ENCODE measurements at places on chromosomes 4 and X.

- no peak for DNase-seq
Observed at GRCh38 chr4:271492-272103, 33.7 kb downstream of the ZNF732 start.

DNA sequence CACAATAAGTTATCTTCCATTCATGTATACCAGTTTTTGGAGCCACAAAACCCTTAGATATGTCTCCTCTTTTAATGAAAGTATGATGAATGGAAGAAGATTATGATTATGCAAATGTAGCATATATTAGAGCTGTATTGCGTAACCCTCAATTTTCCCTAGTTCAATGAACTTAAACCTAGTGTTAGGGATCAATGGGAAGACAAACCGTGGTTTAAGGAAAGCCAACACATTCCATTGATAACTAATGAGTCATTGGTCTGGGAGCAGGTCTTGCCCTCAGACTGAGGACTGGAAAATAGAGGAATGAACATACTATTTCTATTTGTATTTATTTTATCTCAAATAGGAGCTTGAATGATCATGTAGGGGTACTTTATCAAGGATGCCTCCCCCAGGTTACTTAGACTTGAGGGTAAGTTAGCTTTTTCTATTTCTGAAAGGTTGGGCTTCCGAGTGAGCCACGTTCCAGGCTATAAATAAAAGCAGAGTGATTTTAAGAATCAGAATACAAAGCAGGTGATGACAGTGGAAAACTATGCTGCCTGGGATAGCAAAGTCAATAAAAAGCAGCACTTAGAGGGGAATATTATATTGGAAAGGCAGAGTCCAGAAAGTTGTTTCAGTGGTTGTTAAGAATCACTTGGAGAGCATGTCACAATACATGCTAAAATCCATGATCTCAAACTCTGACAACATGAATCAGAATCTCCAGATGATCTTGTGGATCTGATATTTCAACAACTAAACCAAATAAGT lies 356.0 kb downstream of the ADAM29 start:
- DNase-seq, result no peak

- no peak for DNase-seq
Observed at GRCh38 chr4:38275331-38276100, 315.3 kb downstream of the PTTG2 start.

DNA sequence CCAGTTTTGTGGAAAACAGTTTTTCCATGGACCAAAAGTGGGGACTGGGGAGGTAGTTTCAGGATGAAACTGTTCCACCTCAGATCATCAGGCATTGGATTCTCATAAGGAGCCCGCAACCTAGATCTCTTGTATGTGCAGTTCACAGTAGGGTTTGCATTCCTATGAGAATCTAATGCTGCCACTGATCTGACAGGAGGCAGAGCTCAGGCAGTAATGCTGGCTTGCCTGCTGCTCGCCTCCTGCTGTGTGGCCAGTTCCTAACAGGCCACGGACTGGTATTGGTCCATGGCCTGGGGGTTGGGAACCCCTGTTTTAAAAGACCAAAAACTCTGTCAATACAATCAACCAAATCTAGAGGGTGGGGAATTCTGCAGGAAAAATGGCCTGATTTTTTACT lies 100.0 kb upstream of the EOLA2 start:
- DNase-seq, result no peak

DNA sequence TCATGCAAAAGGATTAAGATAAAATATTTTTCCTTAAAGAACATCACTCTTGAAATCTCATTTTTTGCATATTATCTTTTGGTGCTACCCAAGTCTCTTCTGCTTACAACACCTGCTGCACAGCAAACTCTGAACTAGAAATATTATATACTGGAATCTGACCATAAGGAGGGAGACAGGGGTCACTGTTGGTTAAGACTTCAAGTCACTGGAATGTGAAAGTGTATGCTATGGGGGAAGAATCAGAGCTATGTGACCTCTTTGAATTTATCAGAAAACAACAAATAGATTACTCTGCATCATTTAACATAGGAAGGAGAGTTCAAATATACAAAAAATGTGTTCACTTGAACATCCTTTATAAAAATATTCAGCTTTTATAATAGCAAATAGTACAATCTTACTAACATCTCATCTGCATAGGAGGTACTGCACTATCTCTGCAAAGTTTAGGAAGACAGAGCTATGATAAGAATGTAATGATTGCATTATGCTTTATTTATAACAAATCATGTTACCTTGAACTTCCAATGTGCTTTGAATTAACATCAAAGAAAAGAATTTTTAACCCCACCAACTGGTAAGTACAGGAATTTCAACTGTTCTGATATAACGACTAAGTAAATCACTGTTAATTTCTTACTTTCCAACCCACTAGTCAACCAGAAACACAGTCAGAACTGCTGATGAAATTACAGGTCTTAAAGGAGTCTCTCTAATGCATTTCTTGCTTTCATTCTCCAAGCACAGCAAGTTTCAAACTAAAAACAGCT lies 69.8 kb downstream of the ZNF827 start:
- no peak for DNase-seq

DNA sequence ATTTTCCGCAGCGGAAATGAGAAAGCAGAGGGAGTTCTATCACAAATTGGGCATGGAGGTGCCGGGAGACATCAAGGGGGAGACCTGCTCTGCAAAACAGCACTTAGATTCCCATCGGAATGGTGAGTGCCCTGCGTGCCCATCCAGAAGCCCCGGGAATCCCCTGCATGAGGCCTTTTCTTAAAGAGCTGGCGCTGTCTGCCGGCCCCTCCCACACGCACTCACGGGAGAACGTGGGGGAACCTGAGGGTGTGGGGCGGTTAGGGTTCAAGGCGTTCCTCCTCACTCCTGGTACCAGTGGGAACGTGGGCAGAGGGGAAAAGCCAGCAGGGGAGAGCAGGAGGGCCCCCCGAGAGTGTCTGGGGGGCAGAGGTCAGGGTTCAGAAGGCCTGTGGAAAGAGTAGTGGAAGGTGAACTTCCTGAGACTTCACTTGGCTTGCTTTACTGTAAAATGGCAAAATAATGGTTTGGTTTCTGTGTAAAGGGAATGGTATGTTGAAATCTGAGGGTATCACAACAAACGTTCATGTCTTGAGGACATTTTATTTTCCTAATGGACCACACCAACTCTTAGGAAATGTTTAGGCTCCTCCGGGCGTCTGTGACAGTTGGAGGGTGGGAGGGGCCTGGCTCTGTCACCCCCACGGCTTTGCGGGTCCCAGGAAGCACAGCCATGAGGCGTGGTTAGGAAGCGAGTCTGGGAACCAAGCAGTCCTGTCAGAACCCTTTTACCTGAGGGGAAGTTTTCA lies 38.0 kb downstream of the PCGF3 start:
- DNase-seq, result no peak

DNA sequence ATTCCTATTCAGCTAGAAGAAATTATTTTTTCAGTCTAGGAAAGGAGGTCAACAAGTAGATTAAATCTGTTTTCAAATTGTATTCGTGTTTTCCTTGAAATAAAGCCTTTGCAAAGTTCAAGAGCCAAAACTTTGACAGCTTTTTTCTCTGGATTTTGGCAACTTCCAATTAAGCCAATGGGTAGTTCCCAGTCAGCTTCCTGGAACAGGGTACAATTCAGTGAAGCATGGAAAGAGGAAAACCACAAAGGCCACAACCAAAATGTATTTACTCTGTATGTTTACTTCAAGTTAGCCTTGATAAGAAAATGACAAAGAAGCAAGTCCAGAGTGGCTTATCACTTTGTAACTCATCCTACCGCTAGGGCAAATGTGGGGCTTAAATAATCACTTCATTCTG lies 188.6 kb downstream of the COMMD8 start:
- no peak for DNase-seq

DNA sequence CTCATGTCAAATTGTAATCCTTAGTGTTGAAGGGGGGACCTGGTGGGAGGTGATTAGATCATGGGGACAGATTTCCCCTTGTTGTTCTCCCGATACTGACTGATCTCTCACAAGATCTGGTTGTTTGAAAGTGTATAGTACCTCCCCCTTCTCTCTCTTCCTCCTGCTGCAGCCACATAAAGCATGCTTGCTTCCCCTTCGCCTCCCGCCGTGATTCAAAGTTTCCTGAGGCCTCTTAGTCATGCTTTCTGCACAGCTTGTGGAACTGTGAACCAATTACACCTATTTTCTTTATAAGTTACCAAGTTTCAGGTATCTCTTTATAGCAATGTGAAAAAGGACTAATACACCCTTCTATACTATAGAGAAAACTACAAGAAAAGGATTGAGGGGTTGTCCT lies 1170.5 kb upstream of the AGA start:
- no peak for DNase-seq

GRCh38 chr4:13527981-13528820 lies 16.1 kb downstream of the NKX3-2 start:
- DNase-seq, result no peak

DNA sequence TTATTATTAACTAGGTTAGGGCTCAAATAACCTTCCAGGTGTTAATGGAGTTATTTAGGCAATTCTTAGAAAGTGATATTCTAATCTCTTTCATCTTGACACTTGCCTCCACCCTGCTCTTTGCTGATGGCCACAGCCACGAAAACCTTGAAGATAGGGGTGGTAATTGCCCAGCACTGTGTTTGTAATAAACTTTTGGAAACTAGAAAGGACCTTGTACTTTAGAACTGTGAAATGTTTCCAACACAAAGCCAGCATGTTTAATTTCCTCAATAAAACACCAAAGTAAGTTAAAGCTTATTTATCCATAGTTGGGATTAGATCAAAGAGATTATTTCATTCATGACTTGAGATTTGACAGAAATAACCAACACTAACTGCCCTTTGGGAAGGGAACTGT lies 78.3 kb downstream of the MAOA start:
- DNase-seq, result no peak

GRCh38 chr4:140211693-140212092 lies 57.7 kb upstream of the MAML3 start:
- DNase-seq, result no peak

GRCh38 chrX:73965833-73966232 lies 338.1 kb upstream of the ZCCHC13 start:
- DNase-seq, result no peak

GRCh38 chr4:168667921-168668320 lies 171.1 kb downstream of the PALLD start:
- DNase-seq, result no peak

GRCh38 chr4:144894573-144894972 lies 203.4 kb downstream of the ANAPC10 start:
- DNase-seq, result no peak

DNA sequence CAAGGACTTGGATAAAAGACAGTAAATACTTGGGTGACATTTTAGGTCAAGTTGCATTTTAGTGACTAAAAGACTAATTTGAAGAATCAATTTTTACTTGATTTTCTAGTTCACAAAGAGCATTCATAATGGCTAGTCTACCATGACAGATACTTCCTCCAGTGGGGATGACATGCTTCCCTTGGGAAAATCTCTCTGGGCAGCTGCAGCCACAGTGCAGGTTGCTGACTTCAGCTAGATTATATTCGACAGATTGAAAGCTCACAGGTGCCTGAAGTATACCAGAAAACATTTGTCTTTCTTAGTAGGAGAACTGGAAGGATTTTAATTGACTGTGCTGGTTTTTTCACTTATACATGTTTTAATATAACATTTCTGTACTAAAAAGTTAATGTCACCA lies 209.6 kb upstream of the MAGEB2 start:
- no peak for DNase-seq

DNA sequence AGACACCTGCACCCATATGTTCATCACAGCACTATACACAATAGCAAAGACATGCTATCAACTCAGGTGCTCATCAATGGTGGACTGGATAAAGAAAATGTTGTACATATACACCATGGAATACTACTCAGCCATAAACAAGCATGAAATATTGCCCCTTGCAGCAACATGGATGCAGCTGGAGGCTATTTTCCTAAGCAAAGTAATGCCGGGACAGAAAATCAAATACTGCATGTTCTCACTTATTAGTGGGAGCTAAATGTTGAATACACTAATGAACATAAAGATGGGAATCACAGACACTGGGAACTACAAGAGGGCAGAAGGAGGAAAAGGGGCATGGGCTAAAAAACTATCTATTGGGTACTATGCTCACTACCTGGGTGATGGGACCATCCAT lies 278.5 kb downstream of the GPC3 start:
- DNase-seq, result no peak

DNA sequence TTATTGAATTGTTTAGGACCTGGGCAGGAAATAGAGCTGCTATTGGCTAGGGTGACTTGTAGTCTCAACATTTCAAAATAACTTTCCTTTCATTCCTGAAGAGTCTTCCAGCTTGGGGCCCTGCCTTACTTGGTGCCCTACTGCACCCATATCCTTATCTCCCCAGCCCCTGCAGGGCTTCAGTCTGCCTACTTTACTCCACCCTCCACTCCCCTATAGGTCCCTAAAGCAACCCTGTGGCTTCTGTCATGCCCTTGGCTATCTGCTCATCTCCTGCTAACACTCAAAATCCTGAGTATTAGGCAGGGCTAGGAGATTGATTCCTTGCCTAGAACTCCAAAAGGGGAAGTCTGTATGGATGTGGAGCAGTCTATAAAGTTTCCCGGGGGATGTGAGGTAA lies 57.6 kb upstream of the PRKG2 start:
- DNase-seq, result no peak

- DNase-seq, result no peak
Observed at GRCh38 chr4:73245955-73246354, 12.6 kb downstream of the ANKRD17 start.

- peak; percentile 76 for DNase-seq
Observed at GRCh38 chr4:38949411-38950051, 81.9 kb downstream of the FAM114A1 start.

DNA sequence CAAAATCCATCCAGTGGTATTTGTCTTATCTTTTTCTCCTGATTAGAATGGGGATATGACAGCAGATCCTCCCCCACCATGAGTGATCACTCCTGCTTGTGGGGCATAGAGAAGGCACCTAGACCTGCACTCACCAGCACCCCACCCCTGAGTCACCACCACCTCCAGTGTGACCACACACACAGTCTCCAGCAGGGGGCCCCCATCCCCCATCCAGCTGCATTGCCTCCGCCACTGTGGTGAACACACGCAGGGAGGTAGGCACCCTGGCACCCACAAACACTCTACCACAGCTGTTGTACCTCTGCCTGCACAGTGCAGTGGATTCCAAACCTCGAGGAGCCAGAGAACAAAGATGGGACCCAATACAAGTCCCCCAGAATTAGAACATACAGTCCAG lies 9.0 kb upstream of the MAGEA8 start:
- peak; percentile 67 for DNase-seq

DNA sequence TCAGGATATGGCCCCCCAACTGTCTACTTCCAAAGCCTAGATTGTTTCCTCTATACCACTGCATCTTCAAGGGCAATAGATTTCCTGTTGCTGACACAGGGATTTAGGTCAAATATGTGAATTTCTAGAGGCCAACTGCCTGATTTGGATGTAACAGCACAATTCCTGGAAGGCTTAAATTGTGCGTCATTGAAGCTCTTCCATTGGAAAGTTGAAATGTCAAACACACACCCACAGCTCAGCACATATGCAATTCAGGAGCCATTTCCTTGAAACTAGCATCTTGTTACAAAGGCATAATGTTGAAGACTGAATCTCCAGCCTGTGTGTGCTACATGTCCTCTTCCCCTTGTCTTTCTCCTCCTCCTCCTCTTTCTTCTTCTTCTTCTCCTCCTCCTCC lies 158.6 kb downstream of the STK32B start:
- DNase-seq, result no peak

- DNase-seq, result no peak
Observed at GRCh38 chr4:176380352-176381157, 60.8 kb downstream of the SPCS3 start.

All from activated CD8-positive, alpha-beta T cell treated with anti-CD3 and anti-CD28 coated beads, Interleukin-2, amount 10 ng/mL, durations not matched to agents 7 days and 5 days (primary cell).